ENCODE measurements at places on chromosomes 12 and 14.

- DNase-seq, result no peak
Measured at GRCh38 chr14:49986343-49987014, 93.6 kb downstream of the ARF6 start.

- no peak for DNase-seq
Measured at GRCh38 chr12:112539221-112539620, 120.5 kb downstream of the PTPN11 start.

- no peak for DNase-seq
Measured at GRCh38 chr14:90554341-90554740, 157.5 kb downstream of the CALM1 start.

- DNase-seq, result no peak
Measured at GRCh38 chr12:15199930-15200329, 21.3 kb downstream of the RERG start.

DNA sequence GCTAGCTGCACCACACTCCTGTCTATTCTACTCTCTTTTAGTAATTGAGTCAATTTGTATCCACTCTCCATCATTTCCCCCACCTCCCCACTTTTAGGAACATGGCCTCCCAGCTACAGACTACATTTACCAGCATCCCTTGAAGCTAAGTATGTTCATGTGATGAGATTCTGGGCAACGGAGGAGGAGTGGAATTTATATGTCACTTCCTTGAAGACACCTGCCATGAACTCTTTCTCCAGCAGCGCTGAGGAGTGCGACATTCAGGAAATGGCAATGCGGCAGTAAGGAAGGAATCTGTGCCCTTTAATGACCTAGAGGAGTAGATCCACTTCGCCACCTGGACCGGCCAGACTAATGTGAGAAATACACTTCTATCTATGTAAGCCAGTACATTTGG, 243.7 kb upstream of the DIO2 start:
- no peak for DNase-seq

- no peak for DNase-seq
Measured at GRCh38 chr12:72018036-72018435, 79.4 kb downstream of the TPH2 start.

GRCh38 chr12:116113398-116114130, 163.9 kb downstream of the MED13L start:
- no peak for DNase-seq

DNA sequence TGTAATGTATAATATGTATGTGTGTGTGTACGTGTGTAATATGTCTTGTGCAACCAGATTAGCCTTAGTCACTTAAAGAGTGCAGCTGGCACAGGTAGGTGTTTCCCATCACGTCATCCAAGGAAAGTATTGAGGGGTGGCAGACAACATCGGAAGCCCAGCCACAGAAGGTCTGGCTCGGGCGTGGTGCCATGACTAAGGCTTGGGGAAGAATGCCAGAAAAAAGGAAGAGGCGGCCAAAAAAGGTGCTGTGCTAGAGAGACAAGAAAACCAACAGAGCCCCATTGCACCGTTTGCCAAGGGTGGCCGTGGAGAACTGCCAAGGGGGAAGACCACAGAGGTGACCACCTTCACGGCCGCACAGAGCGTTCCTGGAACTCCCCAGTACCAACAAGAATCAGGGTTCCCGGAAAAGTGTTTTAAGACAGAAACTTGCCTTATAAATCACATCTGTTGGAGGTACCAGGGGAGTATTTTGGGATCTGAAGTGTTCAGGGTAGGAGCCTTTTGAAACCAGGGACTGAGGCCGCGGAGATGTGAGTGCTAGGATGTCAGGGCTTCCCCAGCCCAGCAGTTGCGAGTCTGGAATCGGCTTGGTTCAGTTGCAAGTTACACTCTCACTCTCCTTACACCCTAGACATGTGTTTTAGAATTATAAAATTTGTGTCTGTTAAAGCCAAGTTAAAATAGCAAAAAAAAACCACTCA, 131.2 kb upstream of the DYRK2 start:
- no peak for DNase-seq
